NCI-H1048 (cell line): ENCODE measurements at places on chromosomes 2 and 18.

DNA sequence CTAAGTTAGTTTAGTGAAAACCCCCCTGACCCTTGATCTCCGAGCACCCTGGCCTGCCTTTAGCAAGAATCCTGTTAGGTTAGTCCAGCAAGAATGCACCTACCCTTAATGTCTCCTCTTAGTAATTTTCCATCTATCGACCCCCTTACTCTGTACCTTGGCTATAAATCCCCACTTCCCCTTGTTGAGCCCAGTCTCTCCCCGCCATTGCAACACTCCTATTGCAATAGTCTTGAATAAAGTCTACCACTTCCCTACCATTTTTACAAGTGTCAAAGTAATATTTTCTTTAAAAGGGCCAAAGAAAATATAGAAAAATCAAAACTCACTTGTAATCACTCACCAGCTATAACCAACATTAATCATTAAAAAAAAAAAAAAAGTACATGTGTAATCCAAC, 4.2 kb upstream of the ZBTB7C start:
- DNase-seq: no peak

GRCh38 chr2:189249171-189249570, 69.6 kb upstream of the COL5A2 start:
- no peak for DNase-seq

GRCh38 chr2:131475831-131476230, at the start of gene TUBA3D:
Gene TUBA3D (plus strand): TSS chr2:131476119. CDS start chr2:131476200, 81 bp downstream.
- no peak for DNase-seq

DNA sequence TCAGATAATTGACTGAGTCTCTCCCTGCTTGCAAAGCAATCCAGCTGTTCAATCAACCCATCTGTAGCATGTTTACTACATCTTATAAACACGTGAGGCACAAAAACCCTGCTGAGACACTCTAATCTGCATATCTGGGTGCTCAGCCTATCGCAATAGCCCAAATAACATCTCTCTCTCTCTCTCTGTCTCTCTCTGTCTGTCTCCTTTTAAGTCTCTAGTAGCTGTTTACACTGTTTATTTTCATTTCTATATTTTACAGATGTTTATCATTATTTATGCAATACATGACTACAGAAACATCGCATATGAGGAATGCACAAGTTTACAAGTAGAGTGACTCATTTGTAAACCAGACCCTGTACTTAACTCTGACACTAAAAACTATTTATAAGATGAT, 422.1 kb upstream of the DSEL start:
- DNase-seq: no peak

DNA sequence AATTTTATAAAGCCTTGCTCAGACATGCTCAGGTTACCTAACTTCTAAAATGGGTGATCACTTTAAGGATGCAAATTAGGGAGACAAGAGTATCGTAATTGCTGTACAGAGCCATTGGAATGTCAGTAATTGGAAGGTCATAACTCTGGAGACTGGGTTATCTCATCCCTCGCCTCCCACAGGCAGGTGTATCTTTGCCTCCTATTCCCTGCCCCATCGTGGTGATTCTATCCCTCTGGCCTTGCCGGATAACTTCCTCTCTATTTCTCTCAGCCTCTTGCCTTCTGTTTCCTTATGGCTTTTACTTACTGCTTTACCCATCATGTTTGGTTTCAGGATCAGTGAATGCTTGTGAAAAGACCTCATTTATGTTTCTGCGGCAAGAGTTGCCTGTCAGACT, 2.5 kb downstream of the PDK1 start:
- no peak for DNase-seq

DNA sequence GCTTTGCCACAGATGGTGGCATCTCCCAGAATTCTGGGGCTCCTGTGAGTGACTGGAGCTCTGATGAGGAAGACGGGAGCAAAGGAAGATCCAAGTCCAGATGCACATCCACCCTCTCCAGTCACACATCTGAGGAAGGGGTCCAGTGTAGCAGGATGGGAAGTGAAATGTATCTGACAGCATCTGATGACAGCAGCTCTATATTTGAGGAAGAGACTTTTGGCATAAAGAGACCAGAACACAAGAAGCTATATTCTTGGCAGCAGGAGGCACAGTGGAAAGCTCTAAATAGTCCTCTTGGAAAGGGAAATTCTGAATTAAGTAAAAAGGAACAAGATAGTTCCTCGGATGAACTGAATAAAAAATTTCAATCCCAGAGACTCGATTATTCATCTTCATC, 23.5 kb upstream of the C1GALT1C1L start:
- DNase-seq: no peak

DNA sequence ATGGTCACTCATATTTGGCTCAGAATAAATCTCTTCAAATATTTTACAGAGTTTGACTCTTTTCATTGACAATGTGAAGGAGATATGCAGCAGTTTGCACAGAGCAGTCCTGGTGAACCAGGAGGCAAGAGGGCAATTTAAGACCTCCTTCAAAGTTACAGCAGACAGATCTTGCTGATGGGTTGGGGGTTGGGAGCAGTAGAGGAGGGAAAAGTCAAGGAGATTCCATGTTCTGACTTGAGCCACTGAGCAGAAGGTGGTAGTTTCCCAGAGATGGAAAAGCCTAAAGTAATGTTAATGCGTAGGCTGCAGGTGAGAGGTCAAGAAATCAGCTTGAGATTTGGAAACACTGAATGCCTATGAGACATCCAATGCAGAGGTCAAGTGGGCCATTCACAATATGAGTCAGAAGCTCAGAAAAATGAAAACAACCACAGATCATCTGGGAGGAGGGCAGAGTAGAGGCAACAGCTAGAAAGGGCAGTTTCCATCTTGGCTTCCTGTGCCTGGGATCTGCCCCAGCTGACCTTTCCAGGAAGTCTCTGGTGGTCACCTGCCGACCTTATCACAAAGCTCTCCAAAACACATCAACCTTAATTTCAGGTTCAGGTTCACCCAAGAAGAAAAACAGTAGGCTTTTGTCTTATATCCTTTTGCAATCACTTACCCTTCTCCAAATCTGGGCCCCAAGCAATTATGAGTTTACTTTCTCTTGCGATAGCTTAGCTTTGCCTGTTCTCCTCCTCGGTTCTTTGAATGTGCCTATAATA, 197.5 kb upstream of the ARL4C start:
- DNase-seq: no peak

- DNase-seq: no peak
Measured at GRCh38 chr2:212961255-212961654, 190.2 kb downstream of the IKZF2 start.

GRCh38 chr18:79555885-79556284, 123.7 kb upstream of the CTDP1 start:
- DNase-seq: no peak

GRCh38 chr2:252001-252602, 11.7 kb downstream of the SH3YL1 start:
- no peak for DNase-seq

GRCh38 chr2:80560326-80560725, 255.8 kb upstream of the LRRTM1 start:
- DNase-seq: no peak

- DNase-seq: no peak
Measured at GRCh38 chr2:240374085-240374907, 61.2 kb upstream of the GPC1 start.

DNA sequence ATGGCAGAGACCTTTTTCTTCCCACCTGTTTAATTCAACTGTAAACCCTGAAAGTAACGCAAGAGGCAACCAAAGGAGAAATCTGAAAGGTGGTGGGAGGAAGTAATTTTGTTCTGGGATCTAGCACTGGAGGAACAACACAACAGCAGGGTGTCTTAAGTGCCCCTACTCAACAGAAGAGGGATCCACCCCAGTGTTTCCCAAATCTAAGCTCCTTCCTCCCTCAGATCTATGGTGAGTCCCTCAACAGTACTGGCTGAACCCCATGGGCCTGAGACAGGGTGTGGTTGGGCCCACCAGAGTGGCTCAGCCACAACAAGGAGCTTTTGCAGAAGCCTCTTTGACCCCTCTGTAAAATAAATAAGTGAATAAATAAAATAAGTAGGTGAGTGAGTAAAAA, 790.3 kb downstream of the ERBB4 start:
- no peak for DNase-seq

- no peak for DNase-seq
Measured at GRCh38 chr18:5628512-5629255, 84.9 kb upstream of the EPB41L3 start.

- DNase-seq: no peak
Measured at GRCh38 chr2:210611466-210611865, 55.1 kb downstream of the CPS1 start.

GRCh38 chr2:71749671-71750101, 296.3 kb downstream of the DYSF start:
- no peak for DNase-seq

DNA sequence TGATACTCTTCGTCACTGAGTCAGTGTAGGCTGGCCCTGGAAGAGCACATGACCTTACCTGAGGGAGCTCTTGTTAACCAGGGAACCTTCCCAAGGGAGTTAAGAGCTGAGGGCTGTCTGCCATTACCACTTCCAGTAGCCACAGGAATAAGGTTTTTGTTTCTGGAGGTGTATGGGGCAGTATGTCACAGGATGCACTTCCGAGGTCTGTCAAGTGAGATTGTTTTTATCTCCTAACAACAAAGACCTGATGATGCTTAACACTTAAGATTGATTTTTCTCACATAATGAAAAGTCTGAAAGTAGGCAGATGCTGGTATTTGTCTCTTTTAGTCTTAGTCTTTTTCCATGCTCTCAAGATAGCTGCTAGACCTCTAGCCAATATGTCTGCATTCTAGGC, 41.8 kb downstream of the PSMA8 start:
- no peak for DNase-seq

- no peak for DNase-seq
Measured at GRCh38 chr2:240886678-240887609, 9.0 kb downstream of the MAB21L4 start.

DNA sequence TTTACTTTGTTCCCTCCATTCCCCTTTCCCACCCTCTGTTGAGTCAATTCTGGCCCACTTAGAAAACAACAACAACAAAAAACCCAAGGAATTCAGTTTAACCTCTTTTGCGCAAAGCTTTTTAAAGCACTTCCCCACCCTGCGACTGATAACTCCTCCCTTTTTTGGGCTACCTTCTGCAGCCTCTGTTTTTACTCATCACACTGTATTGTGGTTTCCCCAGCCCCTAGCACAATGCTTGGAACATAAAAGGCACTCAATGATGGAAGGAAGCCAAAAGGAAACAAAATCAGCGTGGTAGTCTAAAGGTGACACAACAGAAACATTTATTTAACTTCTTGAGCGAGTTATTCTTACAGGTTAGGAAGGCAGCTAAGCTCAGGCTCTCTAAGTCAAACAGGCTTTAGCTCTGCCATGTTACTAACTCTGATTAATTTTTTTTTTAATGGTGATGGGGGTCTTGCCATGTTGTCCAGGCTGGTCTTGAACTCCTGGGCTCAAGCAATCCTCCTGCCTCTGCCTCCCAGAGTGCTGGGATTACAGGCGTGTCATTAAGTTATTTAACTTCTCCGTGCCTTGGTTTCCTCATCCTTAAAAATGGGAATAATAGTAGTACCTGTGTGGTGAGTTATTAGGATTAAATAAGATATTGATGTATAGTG, 1.3 kb downstream of the CEP68 start:
- DNase-seq: no peak

DNA sequence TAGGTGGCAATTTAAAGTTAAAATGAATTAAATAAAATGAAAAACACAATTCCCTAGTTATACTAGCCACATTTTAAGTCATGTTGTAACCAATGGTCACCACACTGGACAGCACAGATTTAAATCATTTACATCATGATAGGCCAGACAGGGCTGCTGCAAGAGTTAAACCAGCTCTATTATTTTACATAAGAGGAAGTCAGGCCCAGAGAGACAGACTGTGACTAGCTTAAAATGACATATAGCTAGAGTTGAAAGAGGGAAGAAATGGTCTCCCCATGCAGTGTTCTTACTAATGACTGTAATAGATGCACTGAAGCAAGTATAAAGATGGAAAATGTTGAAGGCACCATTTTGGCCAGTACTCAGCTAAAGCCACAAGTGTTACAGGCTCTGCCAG, 69.6 kb downstream of the SLC66A3 start:
- DNase-seq: no peak

- no peak for DNase-seq
Measured at GRCh38 chr2:222071911-222072310, 226.9 kb downstream of the PAX3 start.

DNA sequence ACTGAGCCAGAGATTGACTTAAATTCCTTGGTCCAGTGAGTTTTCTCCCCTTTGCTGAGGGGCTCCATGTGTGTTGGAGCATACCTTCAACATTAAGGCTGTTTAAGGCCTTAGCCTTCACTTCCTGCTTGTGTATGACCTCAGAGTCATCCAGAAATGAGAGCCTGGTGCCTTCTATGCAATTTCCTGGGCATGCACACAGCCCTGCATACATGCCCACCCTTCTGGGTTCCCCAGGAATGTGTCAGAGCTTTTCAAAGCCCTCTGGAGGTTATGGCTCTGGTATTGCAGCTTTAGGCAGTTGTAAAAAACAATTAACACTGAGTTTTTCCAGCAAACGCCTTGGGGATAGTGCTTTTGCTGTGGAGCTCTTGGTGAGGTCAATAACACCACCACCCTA, 16.7 kb downstream of the IL1R1 start:
- DNase-seq: no peak

GRCh38 chr2:204722207-204722606, 176.9 kb downstream of the PARD3B start:
- DNase-seq: no peak

GRCh38 chr2:217438136-217438535, 564.7 kb downstream of the TNS1 start:
- DNase-seq: no peak
